ENCODE measurements at places on chromosomes 1 and 21. TPM values are rescaled to one million over a fixed set of nuclear protein-coding genes. Genes with fewer than 3 reads are reported as not detected.

The ATP8B2 gene
- 144 TPM for total RNA-seq

The GCSAML gene
- total RNA-seq = not detected

The NEK2 gene
- total RNA-seq = 17.3 TPM

The HES2 gene
- total RNA-seq = not detected

The NECTIN4 gene
- 1.8 TPM for total RNA-seq

The TMPRSS2 gene
- total RNA-seq = not detected

The FAM163A gene
- total RNA-seq = 0.05 TPM

The UFC1 gene
- 81.8 TPM for total RNA-seq

The ESRRG gene
- total RNA-seq = under 0.01 TPM

The BRINP3 gene
- total RNA-seq = 0.65 TPM

The RHD gene
- total RNA-seq = not detected

The CD101 gene
- total RNA-seq = 0.18 TPM

The ACADM gene
- 43.2 TPM for total RNA-seq

The AGMAT gene
- total RNA-seq = 1.5 TPM

The TNFRSF9 gene
- total RNA-seq = 1.2 TPM

The MAP3K21 gene
- total RNA-seq = 0.59 TPM

The IRF6 gene
- total RNA-seq = 0.59 TPM

The CNIH3 gene
- total RNA-seq = 14.3 TPM

The KPRP gene
- not detected for total RNA-seq

The FGR gene
- total RNA-seq = not detected

The CATSPERE gene
- total RNA-seq = 0.30 TPM

The METTL13 gene
- 26.7 TPM for total RNA-seq

The CMPK1 gene
- total RNA-seq = 212 TPM

The CD5L gene
- not detected for total RNA-seq

Data from smooth muscle cell of the umbilical artery (primary cell).